ENCODE measurements at places on chromosomes 11 and 22.

GRCh38 chr22:49106842-49107152, 720.9 kb downstream of the BRD1 start:
- DNase-seq = no peak

DNA sequence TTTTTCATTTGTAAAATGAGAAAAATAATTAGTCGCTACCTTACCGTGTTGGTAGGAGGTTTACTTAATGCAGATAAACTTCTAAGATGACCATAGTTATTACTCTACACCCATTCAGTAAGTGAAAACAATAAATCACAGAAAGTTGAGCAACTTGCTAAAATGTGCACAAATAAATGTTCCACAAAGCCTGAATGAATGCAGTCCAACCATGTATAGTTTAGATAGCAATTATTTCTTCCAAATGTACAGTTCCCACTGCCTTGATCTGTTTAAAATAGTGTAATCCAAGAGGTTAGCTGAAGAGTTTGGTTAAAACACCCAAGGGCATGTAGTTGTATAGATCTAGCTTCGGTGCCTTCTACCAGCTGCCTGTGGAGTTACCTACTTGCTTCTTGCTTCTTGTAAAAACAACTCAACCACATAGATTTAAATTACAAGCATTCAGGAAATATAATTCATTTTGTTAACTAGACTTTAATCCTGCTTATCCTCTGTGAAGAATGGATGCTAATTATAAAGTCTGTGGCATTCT, 106.3 kb upstream of the CARD18 start:
- DNase-seq = no peak

DNA sequence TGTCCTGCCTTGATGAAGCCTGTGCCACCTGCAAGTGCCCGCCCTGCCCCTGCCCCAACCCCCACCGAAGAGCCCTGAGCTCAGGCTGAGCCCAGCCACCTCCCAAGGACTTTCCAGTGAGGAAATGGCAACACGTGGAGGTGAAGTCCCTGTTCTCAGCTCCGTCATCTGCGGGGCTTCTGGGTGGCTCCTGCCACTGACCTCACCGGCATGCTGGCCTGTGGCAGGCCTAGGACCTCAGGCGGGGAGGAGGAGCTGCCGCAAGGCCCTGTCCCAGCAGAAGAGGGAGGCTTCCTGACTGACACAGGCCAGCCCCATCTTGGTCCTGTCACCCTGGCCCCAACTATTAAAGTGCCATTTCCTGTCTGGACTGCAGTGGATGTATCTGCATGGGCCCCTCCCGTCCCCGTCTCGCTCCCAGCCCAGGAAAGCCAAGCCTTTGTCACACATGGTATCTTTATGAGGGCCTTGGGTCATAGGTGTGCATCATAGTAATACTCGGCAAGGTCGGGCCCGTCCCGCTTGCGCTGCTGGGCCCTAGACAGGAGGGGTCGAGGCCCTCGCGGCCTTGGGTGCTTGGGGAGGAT, 882 bp downstream of the FREY1 start:
- DNase-seq = no peak

GRCh38 chr11:35583843-35584242, 34.4 kb upstream of the FJX1 start:
- DNase-seq = no peak

DNA sequence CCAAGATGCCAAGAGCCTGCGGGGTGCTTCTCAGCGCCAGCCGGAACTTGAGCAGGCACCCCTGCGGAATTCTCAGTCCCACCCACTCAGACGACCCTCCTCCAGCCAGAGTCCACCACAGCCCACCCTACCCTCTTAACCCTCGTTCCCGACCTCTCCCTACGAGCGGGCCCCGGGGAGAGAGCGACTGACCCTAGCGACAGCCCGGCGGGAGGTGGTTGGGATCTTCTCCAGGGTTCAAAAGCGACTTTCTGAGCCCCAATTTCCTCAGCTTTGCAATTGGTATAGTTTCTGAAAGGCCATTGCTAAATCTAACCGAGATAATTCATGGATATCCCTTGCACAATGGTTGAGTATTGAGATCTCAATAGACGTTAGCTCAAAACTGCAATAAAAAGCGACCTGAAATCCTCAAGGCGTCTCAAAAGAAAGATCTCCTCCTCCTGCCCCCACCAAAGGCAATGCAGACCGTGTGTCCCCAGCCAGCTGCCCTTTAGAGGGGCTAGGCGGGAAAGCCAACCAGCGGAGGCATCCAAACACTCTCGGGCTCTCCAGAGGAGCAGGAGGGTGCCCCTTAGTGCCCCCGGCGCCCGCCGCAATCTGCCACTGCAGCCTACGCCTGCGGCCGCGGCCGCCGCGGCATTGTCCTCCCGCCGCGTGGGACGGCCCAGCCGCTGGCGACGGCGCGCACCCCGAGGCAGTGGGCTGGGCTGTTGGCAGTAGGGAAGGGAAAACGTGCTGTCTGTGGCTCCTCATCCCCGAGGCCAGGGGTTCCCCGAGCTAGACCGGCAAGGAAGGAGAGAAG, 1.5 kb upstream of the SLC6A5 start:
- no peak for DNase-seq

DNA sequence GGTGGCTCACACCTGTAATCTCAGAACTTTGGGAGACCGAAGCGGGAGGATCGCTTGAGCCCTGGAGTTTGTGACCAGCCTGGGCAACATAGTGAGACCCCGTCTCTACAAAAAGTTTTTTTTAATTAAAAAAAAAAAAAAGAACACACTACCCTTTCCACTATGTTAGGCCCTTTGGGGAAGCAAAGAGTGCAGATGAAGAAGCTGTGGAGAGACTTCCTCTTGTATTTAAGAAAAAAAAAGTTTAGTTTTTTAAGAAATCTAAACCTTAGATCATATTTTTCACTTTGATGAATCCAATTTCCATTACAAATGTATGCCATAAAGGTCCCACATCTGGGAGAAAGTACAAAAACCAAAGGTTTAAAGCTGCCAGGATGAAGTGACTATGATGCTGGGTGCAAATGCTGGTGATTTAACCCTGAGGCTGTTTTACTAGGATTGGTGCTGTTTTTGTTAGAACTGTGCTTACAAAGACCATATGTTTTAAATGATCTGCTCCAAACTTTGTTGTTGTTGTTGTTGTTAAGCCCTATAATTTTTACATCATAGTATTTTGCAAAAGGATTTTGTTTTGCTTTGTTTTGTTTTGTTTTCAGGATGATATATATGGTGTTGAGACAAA, 28.9 kb upstream of the ACER3 start:
- no peak for DNase-seq

- DNase-seq = no peak
Observed at GRCh38 chr22:24584871-24585411, 7.9 kb downstream of the LRRC75B start.

Data from cerebellar nuclear complex (tissue), 1 donor.